ENCODE measurements at places on chromosomes 6 and 20. TPM values are rescaled to one million over a fixed set of nuclear protein-coding genes. Genes with fewer than 3 reads are reported as not detected.

Gene IL17A
- total RNA-seq = not detected

Gene C4A
- total RNA-seq = 8.1 TPM

Gene GNMT
- 0.72 TPM for total RNA-seq

Gene WFDC2
- 1.6 TPM for total RNA-seq

Gene GMDS
- 9.8 TPM for total RNA-seq

All from Panc1 (cell line).